ENCODE measurements at places on chromosomes 16 and 17.

- DNase-seq: peak; percentile 86
Observed at GRCh38 chr17:68200689-68201417, 47.0 kb upstream of the AMZ2 start.

- DNase-seq: no peak
Observed at GRCh38 chr16:46586011-46586577, 35.1 kb downstream of the SHCBP1 start.

DNA sequence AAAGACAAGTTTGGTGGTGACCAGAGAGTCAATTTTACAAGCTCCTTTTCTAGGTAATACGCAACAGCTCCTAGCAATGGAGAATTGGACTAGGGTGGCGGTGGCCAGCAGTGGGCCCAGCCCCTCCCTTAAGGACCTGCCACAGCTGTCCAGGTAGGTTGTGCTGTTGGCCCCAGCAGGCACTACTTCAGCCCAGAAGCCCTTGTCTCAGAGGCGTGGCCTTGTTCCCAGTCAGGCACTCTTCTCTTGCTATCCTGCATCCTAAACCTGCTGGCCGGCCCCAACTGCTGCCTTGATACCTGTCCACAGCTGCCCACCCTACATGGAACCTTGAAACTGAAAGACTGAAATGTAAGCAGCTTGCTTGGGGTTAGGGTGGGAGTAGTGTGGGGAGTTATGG is 989 bp upstream of the GALK1 start:
- no peak for DNase-seq

DNA sequence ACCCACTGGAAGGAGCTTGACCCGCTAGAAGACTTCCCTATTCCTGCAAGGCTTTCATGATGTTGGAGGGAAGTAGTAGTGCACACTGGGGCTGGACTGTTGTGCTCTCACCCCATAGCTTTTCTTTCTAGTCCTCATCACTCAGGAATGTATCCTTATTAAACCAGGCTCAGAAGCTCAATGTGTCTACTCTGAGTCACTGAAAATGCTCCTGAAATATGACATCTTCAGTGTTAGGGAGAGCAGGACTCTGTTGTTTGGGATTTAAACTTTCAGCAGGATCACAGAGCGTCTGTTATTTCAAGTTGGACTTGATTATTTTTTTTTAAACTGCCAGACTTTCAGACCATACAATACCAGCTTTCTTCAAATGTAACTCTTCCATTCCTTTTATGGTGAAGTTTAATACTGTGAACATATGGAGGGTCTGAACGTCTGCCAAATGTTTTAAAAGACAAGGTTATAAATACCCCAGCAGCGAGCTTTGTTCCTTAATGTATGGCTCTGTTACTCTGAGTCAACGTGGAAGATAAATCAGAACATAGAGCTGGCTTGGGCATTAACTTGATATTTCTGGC is 257.5 kb downstream of the CDH11 start:
- no peak for DNase-seq

DNA sequence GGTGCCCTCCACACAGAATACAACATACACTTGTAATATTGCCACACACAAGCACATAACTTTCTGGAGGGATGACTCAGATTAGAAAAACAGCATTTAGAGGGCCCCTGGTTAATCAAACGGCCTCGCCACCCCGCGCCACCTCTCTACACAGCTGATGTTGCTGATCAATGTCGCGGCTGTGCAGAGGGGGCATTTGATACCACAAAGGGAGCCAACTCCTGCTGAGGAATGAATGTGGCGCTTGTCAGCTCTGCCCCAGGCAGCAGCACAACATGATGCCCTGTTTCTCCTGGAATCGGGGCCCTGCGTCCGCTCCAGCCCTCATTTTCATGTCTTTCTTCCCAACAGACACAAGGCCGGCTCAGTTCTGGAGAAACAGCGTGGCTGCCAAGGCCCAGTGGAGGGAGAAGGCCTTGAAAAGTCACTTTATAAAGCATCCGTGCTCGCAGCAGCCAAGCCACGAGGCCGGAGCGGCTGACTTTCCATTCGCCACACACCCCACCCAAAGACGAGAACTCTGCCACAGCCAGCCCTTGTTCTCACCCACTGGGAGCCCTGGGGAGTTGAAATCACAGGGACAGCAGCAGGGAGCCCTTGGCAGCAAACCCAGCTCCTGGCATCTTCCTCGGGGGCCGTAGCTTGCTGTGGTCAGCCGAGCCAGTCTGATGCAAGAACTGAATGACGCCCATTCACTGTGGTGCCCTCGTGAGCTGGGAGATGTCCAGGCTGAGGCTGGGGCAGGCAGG is 65.6 kb downstream of the XYLT1 start:
- DNase-seq: no peak

- DNase-seq: no peak
Observed at GRCh38 chr16:89841275-89841674, 13.0 kb downstream of the SPIRE2 start.

DNA sequence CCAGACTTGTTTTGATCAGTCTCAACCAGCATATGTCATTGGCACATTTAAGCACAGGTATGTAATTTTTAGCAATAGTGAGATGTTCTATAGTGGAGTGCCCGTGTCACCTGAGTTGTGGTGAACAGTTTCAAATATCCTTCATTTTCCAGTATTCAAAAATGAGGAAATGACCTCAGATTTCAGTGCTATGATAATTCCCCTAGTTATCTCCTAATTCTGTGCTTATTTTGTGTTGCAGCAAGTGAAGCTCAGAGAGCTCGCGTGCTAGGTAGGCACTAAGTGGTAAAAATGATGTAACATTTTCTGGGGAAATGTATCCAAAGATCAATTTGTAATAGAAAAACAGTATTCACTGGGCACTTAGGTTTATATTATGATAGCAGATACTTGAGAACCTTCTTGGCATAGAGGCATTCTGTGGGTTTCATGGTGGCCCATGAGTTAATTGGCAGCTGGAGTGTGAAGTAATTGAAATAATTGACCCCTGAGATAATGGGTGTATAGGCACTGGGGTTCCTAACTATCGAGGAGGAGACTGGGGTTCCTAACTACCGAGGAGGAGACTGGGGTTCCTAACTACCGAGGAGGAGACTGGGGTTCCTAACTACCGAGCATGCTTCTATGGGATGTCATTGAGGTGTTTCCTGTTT is 159.1 kb downstream of the PRKCA start:
- DNase-seq: no peak

DNA sequence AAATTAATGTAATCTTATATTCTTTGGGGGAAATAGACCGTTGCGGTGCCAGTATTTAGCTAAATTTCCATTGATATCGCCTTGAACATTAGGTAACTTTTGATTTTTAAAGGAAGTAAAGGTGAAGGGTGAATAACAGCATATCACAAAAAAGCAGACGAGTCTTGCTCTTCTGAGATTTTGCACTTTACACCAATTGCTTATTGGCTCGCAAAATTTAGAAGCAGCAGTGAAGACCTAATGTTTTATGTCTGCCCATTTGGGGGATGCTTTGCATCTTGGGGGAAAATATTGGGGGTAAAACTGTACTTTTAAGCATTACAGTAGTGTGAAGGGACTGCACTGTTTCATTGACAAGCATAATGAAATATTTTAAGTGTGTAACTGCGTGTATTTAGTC is 934 bp downstream of the MAP2K6 start:
- no peak for DNase-seq

DNA sequence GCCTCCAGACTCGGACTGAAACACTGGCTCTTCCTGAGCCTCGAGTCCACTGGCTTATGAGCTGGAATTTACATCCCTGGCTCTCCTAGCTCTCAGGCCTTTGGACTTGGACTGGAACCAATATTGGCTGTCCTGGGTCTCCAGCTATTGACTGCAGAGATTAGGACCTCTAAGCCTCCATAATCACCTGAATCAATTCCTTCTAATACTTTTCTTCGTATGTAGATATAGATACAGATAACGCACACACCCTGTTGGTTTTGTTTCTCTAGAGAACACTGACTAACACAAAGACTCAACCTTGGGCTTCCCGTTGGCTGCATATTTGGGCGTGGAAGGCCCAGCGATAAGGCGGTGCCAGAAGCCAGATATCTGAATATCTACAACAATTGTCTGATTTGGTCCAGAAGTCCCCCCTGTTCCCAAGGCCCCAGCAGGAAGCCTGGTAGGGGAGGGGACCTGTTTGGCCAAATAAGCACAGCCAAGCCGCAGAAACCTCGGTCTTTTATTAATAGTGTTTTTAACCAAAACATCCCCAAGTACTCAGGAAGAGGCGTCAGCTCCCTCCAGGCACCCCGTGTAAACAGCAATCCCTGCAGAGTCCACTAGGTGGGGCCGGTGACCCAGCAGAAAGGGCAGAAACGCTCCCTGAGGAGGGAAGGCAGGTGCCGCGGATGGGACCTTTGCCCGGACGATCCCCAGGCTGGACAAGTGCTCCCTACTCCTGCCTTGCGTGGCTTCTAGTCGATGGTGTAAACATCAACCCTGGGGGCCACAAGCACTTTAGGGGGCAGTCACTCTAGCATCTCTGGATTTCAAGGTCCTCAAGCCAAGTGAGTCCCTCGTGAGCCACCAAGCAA is 57.0 kb downstream of the ABR start:
- no peak for DNase-seq

- DNase-seq: no peak
Observed at GRCh38 chr16:68496689-68497088, 42.4 kb upstream of the ZFP90 start.

- DNase-seq: no peak
Observed at GRCh38 chr16:23107936-23108335, 41.3 kb downstream of the USP31 start.

GRCh38 chr17:65504141-65504540 is 57.3 kb downstream of the AXIN2 start:
- no peak for DNase-seq

DNA sequence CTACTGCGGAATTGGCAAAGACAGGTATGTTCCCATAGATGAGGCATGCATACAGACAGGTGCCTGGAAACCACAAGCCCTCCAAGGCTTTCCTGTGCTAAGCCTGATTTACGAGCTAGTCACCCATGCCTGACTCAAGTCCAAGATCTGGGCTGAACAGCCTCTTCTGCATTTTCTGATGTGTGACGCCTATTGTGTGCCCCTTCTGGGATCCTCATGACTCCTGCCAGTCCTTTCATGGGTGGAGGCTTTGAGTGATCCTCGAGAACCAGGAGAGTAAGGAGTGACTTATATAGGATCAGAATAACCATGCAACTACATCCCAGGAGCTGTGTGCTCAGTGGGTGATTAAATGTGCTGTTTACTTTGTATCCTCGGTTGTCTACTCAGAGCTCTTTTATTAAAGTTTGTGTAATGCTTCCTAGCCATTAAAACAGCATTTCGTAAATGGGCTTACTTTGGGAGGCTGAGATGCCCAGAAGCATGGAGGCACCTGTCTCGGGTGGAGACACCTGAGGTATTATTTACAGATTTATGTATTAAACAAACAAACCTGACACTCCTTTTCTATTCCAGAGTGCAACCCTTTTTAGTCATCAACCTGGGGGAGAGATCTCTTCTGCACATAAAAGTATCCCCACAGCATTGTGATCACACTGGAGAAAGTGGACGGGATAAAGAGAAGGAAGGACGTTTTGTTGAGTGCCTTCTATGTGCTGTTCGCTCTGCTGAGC is 373.0 kb upstream of the DYNLRB2 start:
- no peak for DNase-seq

DNA sequence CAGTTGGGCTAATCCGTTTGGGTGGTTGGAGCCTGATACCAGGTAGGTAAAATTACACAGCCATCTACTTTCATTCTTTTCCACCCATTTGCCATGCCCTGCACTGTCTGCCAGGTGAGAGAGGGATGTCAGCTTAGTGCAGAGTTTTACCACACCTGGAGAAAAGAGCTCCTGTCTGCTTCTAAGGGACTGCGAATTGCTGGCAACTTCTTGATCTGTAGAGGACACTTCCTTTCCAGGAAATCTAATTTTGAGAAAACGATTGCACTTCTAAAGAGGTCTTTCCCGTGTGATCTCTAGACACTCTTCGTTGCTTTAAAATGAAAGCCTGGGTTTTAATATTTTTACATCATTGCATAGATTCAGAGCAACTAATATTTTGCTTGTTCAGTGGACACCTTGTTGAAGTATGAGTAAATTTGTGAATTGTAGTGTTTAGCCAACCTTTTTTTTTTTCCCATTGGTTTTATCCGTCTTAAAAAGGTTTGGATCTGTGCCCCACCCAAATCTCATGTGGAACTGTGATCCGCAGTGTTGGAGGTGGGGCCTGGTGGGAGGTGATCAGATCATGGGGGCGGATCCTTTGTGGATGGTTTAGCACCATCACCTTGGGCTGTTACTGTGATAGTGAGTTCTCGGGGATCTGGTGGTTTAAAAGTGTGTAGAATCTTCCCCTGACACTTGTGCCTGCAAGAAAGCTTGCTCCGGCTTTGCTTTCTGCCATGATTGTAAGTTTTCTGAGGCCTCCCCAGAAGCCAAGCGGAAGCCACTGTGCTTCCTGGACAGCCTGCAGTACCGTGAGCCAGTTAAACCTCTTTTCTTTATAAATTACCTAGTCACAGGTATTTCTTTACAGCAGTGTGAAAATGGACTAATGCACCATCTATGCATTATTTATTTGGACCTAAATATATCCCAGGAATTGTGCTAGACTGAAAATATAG is 104.6 kb downstream of the PRKCA start:
- no peak for DNase-seq

DNA sequence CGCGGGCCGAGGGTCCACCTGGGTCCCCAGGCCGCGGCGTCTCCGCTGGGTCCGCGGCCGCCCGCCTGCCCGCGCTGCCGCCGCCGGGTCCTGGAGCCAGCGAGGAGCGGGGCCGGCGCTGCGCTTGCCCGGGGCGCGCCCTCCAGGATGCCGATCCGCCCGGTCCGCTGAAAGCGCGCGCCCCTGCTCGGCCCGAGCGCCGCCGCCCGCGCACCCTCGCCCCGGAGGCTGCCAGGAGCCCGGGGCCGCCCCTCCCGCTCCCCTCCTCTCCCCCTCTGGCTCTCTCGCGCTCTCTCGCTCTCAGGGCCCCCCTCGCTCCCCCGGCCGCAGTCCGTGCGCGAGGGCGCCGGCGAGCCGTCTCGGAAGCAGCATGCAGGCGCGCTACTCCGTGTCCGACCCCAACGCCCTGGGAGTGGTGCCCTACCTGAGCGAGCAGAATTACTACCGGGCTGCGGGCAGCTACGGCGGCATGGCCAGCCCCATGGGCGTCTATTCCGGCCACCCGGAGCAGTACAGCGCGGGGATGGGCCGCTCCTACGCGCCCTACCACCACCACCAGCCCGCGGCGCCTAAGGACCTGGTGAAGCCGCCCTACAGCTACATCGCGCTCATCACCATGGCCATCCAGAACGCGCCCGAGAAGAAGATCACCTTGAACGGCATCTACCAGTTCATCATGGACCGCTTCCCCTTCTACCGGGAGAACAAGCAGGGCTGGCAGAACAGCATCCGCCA is 504 bp downstream of the FOXC2 start:
- DNase-seq: no peak

- no peak for DNase-seq
Observed at GRCh38 chr16:5463820-5464219, 366.2 kb upstream of the EEF2KMT start.

- DNase-seq: no peak
Observed at GRCh38 chr16:89398924-89399323, 91.4 kb downstream of the ANKRD11 start.

GRCh38 chr17:18108401-18109312 is at the start of gene MYO15A:
Gene MYO15A (plus strand): TSS chr17:18108756. CDS start chr17:18118801, 10,045 bp downstream.
- no peak for DNase-seq

DNA sequence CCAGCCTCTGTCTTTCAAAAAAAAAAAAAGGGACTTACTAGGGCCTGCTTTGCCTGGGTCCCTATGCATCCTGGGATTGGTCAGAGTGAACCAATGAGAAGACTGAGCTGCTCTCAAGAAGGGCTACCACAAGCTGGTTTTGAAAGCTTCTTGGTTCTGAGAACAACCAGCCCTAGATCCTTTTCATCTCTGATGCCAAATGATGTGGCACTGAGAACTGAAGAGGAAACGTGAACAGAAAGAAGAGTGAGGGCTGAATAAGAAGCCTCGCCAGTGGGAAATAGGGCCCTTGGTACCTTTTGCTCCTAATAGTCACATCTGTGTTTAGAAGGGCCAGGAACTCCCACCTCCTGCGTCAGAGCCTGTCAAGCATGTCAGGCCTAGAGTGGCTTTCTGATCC is 10.7 kb downstream of the TACO1 start:
- DNase-seq: no peak
